Umbilical cord (tissue), 2 donors: ENCODE measurements at places on chromosomes 6 and 20. TPM values are rescaled to one million over a fixed set of nuclear protein-coding genes. Genes with fewer than 3 reads are reported as not detected.
A peak's percentile ranks its signal among the peaks of the same experiment; 100 is the strongest.

DNA sequence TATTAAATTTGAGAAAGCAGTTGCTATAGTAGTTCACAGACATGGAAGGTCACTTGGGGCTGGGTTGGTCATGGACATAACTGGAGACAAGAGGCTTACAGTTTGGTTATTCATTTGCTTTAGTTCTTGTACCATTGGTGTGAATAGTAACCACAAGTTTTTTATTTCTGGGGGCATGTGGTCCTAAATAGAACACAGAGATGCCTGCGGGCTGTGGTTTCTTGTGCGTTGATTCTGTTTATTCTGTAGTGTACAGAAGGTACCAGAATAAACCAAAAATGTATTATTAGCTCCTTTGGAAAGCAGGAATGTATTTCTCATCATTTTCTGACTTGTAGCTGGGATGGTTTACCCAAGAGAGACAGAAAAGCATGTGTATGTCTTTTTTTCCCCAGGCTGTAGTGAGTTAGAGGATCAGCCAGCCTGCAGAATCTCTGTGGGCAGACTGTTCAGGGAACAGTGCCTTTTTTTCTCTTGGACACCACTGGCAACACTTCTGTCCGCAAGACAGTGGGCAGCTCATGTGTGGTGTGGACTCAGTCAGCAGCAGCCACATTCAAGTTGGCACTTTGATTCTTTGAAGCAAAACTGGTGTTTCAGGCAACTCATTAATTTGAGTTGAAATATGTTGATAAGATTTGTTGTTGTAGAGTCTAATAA lies 122.1 kb downstream of the LRRC1 start:
- DNase-seq, result no peak

DNA sequence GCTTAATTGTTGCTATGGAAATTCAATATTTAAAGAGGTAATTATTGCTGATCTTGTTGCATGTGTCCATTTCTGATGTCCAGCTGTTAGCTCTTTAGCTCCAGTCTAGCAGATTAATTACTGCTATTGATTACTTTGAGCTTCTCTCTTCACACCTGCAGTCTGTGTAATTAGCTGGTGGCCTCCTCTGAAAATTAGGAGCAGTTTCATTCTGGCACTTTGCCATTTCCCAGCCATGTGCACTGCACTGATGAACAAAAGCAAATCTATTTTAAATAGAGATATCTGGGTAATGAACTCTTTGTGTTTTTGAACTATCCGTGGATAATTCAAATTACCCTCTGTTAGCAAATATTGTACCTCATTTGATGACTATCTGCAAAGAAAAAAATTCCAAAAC lies 275.9 kb downstream of the RNF144B start:
- DNase-seq, result no peak

Gene RSPH9
- 0.48 TPM for total RNA-seq

Gene TBX18
- 43.6 TPM for total RNA-seq

- DNase-seq, result no peak
Observed at GRCh38 chr20:59584278-59584925, 19.9 kb upstream of the PHACTR3 start.

Gene MRPL14
- total RNA-seq, result 28.9 TPM

Gene ASIP
- not detected for total RNA-seq

GRCh38 chr6:82874867-82875266 lies 190.8 kb downstream of the UBE3D start:
- DNase-seq, result no peak

DNA sequence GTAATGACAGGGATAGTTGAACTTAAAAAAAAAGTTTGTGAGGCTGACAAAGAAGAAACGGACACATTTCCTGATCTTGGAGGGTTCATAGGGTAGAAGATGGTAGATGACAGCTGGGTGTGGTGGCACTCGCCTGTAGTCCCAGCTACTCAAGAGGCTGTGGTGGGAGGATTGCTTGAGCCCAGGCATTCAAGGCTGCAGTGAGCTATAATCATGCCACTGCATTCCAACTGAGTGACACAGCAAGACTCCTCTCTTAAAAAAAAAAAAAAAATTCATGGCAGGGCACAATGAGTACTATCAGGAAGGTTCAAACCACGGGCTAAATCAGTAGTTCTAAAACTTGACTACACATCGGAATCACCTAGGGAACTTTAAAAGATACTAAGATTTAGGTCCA lies 2.0 kb upstream of the MICA start:
- peak; percentile 45 for DNase-seq

DNA sequence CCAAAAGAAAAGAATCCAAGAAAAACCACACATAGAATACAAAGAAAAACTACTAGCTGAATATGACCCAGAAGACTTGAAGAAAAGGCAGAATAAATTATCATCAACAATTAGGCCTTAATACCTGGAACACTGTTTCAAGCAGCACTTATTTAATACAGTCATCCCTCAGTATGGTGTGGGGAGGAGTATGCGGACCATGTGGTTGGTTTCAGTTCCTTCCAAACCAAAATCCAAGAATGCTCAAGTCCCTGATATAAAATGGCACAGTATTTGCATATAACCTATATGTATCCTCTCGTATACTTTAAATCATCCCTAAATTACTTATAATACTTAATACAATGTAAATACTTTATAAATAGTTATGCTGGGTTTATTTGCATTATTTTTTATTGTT lies 16.1 kb downstream of the CDK19 start:
- no peak for DNase-seq

GRCh38 chr6:106253172-106253571 lies 72.4 kb downstream of the ATG5 start:
- DNase-seq, result no peak

- DNase-seq, result no peak
Observed at GRCh38 chr20:44056010-44056698, 130.8 kb downstream of the JPH2 start.
